ENCODE measurements at places on chromosomes 16 and 17.

- DNase-seq, result no peak
Observed at GRCh38 chr17:20026960-20027359, 17.8 kb downstream of the SPECC1 start.

- no peak for DNase-seq
Observed at GRCh38 chr16:3580251-3580651, 3.0 kb upstream of the NLRC3 start.

DNA sequence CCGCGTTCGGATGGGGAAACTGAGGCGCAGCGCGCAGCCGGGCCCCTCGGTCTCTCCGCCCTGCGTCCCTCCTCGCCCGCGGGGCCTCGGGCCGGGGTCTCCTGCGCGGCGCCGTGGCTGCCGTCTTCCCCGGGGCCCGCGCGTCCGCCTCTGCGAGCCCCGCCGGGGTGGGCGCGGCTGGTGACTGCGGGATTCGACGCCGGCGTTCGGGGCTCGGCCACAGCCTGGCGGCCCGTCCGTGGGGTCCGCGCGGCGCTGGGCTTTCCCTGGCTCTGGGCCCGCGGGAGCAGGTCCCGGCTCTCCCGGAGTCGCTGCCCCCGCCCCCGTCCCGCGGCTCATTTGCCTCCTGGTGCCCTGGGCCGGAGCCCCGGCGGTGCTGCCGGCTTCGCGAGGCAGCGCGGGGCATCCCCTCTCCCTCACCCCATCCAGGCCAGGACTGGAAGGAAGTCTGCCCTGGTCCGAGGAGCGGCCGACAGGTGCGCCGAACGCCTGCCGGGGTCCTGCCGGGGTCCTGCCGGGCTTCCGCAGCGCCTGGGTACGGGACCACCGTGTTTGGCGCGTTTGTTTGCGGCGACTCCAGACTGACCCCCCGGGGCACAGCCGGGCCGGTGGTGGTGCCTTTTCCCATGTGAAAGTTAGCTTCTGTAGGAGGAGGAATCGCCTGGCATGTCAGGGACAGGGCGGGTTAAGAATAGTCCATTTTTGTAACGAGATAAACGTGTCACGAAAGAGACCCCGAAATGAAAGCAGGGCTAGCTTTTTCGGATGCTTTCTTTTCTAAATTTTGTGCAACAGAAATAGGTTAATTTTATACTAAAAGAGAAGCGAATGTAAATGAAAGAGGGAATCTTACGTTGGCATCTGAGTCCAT lies 671 bp downstream of the CHMP6 start:
- DNase-seq, result no peak

DNA sequence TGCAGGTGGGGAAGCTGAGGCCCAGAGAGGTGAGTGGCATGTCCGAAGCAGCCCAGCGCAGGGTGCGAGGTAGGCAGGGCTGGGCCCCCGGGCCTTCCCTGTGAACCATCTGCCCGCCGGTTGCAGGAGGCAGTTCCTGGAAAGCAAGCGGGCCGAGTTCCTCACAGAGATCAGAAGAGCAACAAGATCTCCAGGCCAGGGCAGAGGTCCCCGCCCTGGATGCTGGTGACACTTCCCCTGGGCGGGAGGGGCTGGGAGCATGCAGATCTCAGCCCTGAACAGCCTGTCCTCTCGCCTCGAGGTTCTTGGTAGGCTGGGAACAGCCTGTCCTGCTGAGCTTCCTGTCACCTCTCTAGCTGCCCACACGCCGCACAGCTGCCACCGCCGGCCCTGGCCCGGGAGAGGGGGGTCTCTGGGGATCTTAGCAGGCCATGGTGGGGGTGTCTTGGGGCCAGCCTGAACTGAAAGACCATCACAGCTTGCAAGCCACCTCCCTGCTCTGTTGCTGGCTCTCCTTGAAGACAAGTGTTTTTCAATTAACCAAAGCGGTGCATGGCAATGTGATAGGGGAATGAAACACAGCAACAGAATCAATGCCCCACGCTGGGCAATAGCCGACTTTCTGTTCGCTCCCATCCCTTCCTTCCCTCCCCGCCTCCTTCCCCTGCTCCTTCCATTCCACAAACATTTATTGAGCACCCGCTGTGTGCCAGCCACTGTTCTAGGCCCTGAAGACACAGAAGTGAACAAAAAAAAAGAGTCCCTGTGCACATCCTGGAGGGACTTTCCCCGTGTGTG lies 31.7 kb downstream of the SOCS1 start:
- no peak for DNase-seq

DNA sequence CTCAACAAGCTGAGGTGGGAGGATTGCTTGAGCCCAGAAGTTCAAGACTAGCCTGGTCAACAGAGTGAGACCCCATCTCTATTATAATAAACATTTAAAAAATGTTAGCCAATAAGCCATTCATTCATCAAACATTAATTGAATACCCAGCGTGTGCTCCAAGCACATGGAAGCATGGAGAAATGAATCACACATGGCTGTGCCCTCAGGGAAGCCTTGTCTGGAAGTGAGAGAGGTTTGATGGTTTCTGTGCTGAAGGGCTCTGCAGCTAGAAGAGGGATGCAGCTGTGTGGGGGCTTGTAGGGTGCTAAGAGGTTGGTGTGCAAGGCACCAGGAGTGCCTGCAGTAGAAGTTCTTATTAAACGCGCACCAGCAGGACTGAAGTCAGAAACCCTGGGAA lies 11.2 kb downstream of the CYB5D2 start:
- DNase-seq, result no peak

- DNase-seq, result no peak
Observed at GRCh38 chr16:63774302-63774701, 1347.6 kb downstream of the CDH11 start.
